ENCODE measurements at places on chromosomes 16 and 17.

GRCh38 chr17:46788796-46789195 lies 29.7 kb downstream of the WNT3 start:
- DNase-seq: no peak

DNA sequence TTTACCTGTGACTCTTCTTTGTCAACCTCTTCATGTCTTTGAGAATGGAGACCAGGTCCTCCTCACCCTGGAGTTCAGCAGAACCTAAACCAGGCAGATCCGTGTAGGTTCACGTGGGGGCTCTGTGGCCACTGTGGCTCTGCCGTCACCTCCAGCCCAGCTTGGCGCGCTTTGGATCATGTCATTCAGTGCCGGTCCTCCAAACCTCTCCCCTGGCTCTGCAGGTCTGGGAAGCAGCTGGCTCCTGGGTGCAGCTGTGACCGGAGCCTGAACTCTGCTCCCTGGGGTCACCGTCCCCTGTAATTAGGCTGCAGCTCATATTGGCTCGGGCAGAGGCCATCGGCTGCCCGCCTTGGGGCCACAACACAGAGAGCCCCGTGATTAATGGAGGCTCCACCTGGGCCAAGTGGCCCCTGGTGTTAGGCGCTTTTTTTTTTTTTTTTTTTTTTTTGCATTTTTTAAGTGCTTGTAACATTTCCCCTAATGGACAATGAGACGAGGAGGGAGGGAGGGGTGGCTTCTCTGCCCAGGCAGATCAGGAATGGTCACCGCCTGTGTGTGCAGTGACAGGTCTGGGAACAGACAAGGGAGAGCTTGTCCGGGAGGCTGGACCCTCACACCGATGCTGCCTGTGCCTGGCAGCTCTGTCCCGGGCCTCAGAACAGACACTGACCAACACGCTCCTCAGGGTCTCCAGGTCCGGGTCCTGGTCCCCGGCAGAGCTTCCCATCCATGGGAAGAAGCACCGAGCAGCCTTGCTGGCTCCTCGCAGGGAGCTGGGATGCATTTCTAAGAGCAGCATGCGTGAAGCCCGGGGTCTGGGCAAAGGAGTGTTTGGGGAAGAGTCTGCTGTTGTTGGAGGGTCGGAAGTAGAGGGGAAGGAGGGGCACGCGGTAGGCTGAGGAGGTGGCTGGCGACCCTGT lies 247.9 kb downstream of the SEC14L1 start:
- no peak for DNase-seq

DNA sequence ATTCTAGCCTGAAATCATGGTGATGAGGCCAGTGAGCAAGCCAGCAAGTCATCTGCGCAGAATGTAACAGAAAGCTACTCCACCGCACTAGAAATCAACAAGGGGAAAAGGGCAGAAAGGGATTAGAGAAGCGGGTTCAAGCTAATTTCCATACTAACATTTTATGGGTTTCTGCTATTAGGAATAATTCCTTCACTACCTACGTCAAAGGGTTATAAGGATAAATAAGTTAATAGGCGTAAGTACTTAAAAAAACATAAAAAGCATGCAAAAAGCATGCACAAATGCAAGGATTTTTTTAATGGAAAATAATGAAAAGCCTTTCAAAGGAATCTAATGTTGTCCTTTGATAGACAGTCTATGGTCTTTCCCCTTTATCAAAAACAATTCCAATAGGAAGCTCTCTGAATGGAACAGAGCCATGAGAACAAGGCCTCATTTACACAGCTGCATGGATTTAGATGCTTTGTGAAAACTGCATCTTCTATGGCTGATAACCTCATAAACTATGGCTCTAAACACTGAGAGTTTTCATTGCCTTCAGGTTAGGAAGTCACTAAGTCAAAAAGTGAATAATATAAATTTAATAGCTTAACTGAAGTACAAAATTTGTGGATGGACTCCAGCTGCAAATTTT lies 5.6 kb downstream of the EMC8 start:
- DNase-seq: no peak

- DNase-seq: peak; percentile 58
Measured at GRCh38 chr16:57017251-57017650, 27.9 kb downstream of the NLRC5 start.

DNA sequence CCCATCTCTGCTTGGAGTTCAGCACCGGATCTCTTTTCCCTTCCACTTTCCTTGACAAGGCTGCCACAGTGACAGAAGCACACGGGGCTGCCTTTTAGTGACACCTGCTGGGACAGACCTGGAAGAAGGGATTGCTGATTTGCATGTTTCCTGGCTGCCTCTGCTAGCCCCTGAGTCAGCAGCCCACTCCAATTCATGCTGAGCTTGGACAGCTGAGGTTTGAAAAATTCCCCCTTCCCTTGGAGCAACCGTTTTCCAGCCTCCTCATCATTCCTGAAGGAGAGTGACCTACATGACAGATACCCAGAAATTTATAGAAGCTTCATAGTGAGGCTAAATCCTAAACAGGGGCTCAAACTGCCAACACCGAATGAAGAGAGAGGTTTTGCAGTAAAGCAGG lies 18.8 kb upstream of the RBL2 start:
- DNase-seq: no peak

DNA sequence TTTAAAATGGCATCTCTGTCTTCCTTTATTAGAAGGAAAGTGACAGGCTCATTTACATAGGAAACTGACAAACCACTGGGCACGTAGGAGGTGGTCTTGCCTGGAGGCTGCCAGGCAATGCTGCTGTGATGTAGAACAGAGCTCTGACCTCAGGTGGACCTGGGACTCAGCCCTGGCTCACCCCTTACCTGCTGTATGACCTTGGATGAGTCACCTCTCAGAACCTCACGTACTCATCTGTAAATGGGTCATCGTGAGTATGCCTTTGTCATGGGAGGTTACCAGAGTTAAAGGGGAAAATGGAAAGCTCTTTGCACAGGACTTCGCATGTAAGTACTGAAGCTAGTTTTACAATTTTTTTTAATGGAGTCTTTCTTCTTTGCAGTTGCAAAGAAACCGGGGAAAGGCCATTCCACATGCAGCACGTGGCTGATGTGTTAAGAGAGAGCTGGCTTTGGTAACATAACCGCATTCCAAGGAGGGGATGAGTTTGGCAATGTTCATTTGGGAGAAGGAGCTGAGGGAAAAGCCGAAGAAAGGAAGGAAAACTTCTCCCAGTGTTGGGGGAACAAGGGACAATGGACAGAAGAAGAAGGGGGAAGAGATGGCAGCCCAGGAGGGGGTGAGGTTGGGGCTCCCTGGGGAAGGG lies 37.4 kb upstream of the LONP2 start:
- DNase-seq: peak; percentile 42

- DNase-seq: no peak
Measured at GRCh38 chr17:13113821-13114525, 96.1 kb upstream of the ELAC2 start.

- peak; percentile 78 for DNase-seq
Measured at GRCh38 chr16:2767891-2768290, 9.2 kb downstream of the ELOB start.

GRCh38 chr17:40180694-40181093 lies 3.4 kb downstream of the RAPGEFL1 start:
- no peak for DNase-seq

- no peak for DNase-seq
Measured at GRCh38 chr17:45841883-45842525, 2.7 kb upstream of the SPPL2C start.

GRCh38 chr16:69796285-69797118 lies 34.4 kb downstream of the WWP2 start:
- peak; percentile 82 for DNase-seq

- no peak for DNase-seq
Measured at GRCh38 chr16:14490235-14490634, 139.8 kb downstream of the PARN start.

- no peak for DNase-seq
Measured at GRCh38 chr17:40884708-40885512, at the start of gene KRT20. Gene KRT20 (minus strand): TSS chr17:40885242. CDS start chr17:40885185, 57 bp downstream.

DNA sequence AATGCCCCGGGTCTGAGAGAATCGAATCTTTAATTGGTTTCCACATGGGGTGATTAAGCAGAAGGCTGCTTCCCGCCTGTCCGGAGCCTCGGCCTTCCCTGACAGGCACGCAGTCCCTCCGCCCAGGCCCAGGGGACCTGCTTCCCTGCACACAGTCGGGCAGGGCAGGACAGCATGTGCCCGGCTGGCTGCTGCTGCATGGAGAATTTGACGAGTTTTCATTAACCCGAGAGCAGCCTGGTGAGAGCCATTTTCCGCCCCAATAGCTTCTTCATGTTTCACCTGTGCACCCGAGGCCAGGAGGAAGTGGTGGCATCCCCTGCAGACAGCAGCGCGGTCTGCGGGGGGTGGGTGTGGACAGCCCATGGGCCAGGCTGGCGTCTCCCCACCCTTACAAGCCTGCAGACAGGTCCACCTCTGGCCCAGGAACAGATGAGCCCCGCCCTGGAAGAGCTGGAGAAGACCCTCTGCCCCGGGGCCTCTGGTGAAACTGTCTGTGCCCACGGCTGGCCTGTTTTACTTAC lies 67.0 kb downstream of the KLHDC4 start:
- DNase-seq: no peak

DNA sequence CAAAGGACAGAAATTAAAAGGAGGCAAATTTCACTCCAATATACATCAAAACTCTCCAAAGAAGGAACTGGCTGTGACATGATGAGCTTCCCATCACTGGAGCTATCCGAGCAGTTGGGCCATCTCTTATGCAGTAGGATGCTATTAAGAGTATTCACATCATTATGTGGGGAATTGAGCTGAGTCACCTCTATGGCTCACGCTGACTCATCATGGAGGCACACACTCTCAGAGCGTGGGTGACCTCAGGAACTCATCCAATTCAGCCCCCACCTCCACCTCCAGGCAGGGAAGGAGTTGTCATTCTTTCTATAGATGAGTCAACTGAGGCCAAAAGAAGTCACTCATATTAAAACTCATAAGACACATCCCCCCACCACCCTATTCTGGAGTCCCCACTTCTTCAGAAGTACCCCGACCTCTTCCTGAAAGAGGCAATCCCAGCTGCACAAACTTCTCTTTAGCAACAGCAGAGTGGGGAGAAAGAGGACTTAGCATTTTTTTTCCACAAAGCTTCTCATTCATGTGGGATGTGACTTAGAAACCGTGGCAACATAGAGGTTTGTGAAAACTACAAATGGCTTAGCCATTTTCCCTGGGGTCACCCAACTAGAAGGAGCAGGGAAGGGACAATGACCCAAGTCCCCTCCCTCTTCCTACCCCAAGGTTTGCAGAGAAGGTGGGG lies 32.5 kb downstream of the ABCC12 start:
- DNase-seq: peak; percentile 100

- DNase-seq: no peak
Measured at GRCh38 chr16:13733561-13733960, 186.4 kb upstream of the ERCC4 start.

- DNase-seq: no peak
Measured at GRCh38 chr17:57518587-57519581, 226.2 kb downstream of the CCDC182 start.

DNA sequence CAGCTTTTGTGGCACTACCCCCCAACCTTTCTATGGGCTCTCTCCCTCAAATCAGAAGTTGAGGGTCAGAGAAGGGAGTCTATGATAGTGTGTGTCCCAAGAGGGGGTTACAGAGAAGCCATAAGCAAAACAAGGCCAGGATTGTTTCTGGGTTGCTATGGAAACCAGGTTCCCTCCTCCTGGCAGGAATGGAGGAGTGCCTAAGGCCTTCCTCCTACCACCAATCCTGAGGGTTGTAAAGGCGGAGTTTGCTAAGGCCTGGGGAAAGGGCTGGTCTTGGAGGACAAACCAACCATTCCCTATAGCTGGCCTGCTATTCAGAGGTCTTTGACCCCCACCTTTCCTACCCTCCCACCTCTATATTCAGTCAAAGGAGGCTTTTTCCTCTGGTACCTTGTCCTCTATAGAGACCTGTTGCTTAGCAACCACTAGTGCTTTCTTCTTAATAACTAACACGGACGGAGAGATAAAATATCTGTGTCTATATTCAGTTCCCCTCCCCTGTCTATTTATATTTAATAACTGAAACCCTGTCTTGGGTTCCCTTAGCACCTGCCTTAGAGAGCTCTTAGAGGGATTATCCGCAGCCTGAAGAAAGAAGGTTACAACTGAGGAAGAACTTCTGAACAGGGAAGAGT lies 43.4 kb downstream of the NEUROD2 start:
- DNase-seq: no peak

- no peak for DNase-seq
Measured at GRCh38 chr17:30819971-30820705, 4.4 kb downstream of the CRLF3 start.

GRCh38 chr17:81037026-81037797 lies 2.3 kb downstream of the BAIAP2 start:
- no peak for DNase-seq

- DNase-seq: no peak
Measured at GRCh38 chr16:58195771-58196170, 2.1 kb downstream of the CSNK2A2 start.

GRCh38 chr17:42453439-42453838 lies 5.2 kb upstream of the ATP6V0A1 start:
- DNase-seq: no peak

DNA sequence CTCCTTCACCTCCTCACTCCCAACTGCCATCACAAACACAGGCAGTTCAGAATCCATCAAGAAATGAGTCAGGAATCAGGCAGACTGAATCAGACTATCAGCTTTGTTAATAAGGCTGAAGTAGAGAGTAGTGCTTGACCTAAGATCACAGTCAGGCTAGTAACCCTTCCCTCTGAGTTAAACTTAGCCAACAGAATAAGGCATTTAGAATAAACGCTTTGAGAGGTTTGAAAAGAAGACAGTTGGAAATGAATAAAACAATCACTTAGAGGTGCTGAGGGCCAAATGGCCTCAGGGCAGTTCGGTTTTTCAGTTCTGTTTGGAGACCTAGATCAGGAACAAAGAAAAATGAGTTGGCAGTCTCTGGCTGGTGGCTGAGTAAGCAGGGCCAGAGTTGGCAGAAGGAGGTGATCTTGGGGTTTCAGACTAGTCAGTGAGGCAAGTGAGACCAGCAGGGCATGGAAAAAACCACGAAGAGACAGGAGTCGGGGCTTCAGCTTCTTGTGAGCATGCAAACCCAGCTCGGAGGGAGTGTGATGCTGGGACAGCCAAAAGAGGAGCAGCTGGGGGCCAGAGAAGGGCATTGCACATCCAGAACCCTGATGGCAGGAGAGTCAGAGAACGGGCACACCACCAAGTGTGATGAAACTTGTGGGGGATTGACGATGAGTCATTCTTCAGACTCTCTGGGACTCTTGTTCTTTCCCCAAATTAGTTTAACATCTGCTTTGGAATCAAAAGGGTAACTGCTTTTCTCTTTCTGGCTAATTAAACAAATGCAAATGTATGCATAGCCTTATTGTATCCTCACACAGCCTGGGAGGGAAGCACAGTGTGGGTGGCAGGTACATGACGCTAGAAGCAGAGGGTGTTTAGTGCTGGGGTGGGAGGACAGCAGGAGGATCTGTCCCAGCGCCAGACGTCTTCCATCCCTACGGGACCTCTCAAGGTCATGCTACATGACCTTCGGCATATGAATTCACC lies 54.8 kb downstream of the SPECC1 start:
- DNase-seq: peak; percentile 97
